Activated effector memory CD4-positive, alpha-beta T cell treated with Interleukin-2 at 50 U/mL for 16 hours (primary cell): ENCODE measurements at places on chromosomes 3 and 15.
A peak's percentile ranks its signal among the peaks of the same experiment; 100 is the strongest.

GRCh38 chr15:72271895-72272212, 500 bp downstream of the PARP6 start:
- no peak for DNase-seq

DNA sequence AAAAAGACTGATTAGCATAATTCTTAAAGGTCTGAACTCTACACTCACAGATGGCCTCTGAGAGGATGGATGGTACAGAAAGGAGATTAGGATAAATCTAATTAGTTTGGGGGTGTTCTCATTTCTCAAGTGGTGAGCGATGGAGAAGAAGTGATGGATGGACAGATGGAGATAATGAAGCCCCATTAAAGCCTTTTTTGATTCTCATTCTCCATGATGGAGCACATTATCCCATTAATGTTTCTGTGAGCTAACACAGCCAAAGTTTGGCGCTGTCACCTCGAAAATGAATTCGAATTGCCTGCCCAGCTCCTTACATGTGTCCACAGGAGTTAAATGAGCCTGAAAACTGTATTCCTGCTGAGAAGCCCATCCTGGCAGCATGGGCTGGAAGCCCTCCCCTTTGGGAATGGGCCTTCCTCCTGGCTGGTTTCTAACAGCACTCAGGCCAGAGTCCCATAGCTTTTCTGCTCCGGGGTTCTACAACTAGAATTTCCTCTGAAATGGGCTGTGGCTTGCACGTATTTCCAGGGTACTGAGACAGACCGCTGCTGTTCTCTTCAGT, 726.0 kb upstream of the CFAP20DC start:
- no peak for DNase-seq

DNA sequence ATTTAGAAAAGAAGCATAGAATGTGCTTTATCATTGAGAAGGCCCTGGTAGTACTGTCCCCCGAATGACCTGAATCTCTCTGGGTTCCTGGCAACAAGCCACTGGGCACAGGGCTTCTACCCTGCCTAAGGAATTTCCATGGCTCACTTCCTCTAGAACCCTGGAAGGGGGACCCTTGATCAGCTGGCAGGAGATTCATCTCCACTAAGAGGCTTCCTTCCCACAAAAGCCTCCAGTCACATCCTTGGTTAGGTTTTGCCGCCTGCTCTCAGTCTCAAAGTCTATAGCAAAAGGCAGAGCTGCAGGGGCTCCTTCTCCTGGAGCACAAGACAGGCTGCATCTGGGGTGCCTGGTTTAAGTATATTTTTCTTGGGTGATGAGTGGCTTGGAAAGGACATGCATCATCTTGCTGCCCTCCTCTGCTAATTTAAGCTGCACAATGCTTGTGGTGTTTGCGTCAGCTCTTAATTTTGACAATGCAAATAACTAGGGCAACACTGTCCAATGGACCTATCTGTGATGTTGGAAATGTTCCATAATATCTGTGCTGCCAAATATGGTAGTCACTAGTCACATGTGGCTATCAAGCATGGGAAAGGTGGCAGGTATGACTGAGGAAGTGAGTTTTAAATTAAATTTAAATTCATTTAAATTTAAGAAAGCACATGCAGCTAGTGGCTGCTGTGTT, 33.4 kb upstream of the RARRES1 start:
- DNase-seq = no peak

GRCh38 chr3:169146179-169146665, 517.3 kb downstream of the MECOM start:
- no peak for DNase-seq

- no peak for DNase-seq
Measured at GRCh38 chr15:60652245-60652644, 173.3 kb upstream of the ICE2 start.

DNA sequence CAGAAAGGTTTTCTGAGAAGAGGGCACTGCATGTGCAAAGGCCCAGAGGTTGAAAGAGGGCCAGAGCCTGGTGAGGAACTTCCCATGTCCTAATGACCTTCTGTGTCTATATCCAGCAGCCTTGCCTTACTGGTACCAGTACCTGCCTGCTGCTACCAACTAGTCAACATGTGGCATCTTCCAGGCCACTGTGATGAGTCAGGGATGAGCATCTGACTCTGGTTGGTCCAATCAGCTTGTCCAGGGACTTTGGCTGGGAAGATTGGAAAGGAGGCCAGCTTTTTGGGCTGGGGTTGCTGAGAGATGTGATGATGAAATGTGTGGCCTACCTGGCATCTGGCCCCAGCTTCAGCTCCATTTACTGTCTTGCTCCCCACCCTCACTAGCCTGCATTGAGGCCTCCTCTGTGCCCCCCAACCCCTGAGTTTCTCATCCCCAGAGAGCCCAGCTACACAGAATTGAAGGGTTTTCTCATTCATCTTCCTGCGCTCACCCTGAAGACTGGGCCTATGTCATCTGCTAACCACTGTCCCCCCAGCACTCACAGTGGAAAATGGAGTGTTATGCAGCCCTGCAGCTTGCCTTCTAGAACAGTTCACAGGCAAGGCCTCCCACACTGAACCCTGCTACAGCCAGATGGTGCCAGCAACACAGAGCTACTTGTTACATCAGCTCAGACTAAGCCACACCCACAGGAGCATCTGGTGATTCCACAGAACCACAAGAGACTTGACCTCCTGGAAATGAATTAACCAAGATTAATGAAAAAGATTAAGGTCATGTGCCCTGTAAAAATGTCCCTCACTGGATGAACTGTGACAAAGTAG, 1.3 kb upstream of the TWF2 start:
- peak; percentile 48 for DNase-seq

DNA sequence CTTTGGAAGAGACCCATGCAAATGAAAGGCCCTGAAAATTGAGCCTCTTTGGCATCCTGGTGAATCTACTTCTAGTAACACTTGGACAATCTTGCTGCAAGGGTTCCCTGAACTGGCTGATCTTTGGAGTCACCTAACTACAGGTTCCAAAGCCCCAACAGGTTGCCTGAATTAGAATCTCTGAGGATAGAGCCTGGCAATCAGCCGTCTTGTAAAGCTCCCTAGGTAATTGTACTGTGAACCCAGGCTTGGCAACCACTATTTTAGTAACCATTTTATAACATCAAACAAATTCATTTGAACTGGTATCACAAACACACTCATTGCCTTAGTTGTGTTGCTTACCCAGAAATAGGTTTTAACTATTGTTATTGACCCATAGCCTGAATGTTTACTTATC, 20.1 kb downstream of the PAQR9 start:
- DNase-seq = no peak

- no peak for DNase-seq
Measured at GRCh38 chr3:157637866-157638265, 134.7 kb upstream of the VEPH1 start.

DNA sequence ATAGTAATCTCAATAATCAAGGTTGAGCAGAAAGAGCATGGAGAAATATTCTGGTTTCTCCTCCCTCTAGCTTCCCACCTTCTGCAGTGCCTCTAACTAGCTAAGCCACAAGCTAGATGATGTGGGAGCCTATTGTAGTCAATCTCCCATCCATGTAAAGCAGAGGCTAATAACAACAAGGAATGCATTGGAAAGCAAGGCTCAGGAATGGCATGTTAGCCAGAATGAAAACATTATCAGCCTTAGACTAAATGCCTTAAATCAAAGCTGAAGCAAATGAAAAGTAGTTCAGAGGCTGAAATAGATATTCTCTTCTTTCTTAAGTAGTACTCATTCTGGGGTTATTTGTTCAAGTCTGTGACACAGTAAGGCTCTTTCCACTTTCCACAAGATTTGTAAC, 350.3 kb upstream of the DPPA4 start:
- DNase-seq = no peak

DNA sequence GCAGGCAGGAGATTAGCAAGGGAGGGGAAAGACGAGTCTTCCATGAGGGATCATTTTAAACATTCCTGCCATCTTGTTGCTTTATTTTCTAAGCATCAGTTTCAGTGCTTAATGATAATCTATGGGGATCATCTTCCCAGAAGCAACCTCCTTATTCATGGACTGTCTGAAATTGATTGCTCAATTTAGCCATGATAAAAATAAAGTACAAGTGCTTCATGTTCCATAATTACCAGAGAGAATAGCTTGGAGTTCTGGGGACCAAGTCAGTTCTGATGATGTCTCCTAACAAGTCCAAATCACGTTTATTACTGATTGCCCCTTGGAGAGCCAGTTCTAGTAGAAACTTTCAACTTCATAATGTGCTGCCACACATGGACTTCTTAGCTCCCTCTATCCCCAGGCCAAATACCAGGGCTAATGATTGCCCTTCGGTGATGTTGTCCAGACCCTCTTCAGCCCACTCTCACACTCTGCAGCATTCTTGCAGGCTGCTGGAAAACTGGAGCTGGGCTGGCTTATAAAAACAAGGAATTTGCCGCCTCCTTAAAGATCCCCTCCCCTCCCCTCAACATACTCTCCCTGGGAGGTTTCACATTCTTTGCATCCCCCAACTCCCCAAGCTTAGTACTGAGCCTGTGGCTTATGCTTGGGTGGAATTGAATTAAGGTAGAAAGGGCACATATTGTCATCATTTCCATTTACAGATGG, 222.1 kb upstream of the ADAMTS9 start:
- no peak for DNase-seq

DNA sequence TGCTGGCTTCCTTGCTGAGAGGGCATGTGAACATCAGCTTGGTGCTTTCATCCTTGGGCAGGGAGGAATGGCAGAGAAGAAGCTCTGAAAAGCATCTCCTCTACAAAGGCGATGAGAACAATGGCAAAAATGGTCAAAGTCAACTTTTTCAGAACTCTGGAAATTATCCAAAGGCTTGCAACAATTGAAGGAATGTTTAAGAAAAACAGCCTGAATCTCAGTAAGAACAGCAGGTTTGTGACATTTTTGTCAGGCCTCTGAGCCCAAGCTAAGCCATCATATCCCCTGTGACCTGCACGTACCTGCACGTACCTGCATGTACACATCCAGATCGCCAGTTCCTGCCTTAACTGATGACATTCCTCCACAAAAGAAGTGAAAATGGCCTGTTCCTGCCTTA, 51.8 kb downstream of the ONECUT1 start:
- DNase-seq = no peak

GRCh38 chr15:64851503-64851840, 9.8 kb downstream of the PLEKHO2 start:
- no peak for DNase-seq

GRCh38 chr3:114405202-114405990, 111.6 kb downstream of the TIGIT start:
- no peak for DNase-seq
